Head of caudate nucleus (tissue), 42 donors: ENCODE measurements at places on chromosomes 2 and 18.

GRCh38 chr2:150663143-150663542 is 175.7 kb upstream of the RND3 start:
- DNase-seq, result no peak

DNA sequence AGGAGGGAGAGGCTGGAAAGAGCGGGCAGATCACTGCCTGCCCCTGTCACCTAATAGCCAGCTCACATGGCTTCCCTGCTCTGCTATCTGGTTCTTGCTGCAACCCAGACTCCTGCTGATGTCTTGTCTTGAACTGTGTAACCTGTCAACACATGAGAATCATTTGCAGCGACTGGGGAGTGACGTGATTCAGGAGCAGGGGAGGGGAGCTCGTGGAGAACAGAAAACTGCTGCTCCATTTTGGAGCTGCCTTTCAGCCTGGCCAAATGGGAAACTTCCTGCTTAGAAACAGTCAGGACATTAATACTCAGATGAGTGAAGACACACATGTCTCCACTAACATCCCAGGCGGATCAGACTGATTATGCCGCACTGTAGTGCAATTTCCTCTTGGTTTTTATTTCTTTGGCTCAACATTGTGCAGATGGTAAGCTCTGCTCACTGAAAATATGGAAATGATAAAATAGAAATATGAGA is 38.1 kb downstream of the RPL37A start:
- peak; percentile 36 for DNase-seq

GRCh38 chr18:78725426-78725825 is 254.2 kb upstream of the SALL3 start:
- no peak for DNase-seq

DNA sequence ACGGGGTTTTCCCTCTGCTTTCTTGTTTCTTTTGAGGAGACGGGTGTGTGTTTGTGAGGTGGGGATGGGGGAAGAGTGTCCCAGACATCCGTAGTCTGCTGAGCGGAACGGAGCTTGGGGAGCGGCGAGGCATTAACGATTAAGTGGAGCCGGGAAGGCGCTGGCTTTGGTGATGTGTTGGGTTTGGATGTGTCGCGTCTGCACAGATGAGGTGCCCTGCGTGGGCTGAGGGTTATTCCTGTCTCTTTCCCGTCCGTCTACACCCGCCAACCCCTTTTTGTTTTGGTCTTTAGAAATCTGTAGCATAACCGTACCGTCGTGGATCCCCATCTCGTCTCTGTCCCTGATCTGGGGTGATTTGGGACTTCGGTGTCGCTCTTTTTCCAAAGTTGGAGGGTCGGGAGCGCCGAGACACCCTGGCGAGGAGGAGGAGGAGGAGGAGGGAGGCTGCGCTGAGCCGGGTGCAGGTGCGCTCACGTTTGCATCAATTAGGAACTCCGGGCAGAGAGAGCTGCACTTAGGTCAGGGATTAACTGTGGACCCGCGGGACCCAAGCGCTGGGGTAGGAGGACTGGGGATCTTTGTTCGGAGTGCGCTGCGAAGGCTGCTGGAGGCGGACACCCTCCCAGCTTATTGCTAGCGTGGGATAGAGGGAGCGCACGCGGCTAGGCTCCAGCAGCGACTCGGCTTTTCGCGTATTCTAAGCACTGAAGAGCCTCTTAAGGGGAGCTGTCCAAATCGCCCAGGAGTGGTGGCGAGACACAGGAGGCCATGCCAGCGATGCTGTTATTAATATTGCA is 720.3 kb downstream of the DPP10 start:
- DNase-seq, result no peak

GRCh38 chr18:79355433-79356335 is 40.0 kb upstream of the NFATC1 start:
- no peak for DNase-seq

DNA sequence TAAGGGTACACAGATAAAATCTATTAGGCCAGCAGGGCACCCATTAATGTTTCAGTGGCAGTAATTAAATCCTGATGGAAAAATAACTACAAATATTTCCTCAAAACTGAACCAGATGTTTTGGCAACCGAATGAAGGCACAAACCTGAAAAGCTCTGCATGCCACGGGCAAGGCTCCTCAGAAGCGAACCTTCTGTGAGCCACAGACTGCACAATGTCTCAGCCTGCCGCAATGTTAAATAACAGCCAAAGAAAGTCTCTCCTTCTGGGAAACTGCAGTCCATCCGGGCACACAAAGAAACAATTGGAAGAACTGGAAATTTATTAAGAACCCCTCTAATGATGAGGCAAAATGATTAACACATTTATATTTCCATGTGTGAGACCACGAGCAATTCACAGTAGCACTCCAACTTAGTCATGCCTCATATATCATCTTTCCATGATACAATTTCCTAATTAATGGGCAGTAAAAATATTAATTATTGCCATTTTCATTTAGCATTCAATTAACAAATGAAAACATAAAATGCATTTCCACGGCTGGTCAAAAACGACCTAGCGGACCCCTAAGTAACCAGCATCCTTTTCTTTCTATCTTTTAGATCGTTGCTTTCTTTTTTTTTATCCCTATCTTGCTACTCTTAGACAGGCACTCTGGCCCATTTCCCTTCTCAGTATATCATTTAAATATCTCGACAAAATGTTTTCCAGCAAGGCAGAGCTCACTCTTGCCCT is 237.5 kb downstream of the EPHA4 start:
- DNase-seq, result no peak

DNA sequence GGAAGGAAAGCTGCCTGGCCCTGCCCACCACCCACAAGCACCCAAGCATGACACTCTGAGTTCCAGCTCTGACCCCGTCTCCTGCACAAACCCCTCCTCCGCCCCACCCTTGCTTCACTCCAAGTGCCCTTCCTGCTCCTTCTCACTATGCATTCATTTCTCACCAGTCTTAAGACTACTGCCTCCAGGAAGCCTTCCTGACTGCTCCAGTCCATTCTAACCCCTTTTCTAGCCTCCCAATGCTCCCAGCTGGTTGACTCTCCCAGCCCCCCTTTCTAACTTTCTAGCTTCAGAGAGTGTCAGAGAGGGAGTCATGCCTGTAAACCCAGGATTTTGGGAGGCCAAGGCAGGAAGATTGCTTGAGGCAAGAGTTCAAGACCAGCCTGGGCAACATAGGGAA is 8.2 kb upstream of the NAGK start:
- no peak for DNase-seq

DNA sequence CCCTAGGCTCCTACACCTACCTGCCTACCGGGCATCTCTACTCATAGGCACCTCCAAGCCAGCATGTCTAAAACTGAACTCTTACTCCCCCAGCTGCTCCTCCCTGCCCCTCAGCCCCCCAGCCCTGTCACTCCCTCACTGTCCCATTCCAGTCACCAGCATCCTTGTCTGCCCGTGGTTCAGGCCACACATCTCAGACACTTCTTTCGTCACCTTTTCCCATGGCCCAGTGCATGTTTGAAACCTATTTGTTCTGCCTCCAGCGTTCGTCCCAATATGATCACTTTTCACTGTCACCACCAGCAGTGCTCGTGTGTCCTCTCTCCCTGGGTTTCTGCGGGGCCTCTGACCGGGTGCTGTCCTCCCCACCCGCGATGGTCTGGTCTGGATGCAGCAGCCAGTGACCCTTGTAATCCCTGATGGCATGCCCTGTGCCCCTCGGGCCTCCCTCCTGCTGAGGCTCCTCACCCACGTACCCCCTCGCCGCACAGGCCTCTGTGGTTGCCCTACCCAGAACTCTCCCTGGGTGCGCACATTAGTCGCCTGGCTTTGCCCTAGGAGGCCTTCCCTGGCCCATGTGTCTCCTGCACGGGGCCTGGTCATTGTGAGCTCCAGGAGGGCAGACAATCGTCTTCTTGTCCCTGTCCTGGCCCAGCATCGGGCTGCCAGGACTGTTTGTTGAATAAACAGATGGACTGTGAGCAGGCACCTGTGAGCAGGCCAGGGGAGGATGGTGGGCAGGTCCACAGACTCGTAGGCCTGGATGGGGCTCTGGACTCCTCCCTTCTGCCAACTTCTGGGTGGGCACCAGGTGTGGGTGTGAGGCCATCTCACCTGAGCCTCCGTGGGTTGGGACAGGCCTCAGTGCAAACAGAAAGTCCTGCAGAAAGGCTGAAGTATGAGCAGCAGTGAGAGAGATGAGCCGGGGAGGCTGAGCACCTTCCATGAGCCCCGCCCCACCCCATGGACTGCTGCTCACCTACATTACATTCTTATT is 15.5 kb downstream of the LDLRAD4 start:
- no peak for DNase-seq

DNA sequence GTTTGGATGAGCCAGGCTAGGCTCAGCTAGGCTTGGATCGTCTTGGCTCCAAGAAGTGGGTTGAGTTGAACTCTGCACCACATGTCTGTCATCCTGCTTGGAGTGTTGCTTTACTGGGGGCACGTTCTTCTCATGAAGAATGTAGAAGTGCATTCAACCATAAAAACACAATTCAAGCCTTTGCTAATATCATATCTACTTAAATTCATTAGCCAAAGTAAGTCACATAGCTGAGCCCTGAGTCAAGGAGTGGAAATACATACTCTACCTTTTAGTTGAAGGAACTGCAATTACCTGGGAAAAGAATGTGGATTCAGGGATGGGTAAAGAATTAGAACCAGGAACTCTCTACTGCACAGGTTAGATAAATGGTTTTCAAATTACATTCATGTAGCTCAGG is 360.4 kb upstream of the KCNH7 start:
- no peak for DNase-seq

GRCh38 chr2:31318361-31319336 is 84.7 kb downstream of the EHD3 start:
- no peak for DNase-seq

DNA sequence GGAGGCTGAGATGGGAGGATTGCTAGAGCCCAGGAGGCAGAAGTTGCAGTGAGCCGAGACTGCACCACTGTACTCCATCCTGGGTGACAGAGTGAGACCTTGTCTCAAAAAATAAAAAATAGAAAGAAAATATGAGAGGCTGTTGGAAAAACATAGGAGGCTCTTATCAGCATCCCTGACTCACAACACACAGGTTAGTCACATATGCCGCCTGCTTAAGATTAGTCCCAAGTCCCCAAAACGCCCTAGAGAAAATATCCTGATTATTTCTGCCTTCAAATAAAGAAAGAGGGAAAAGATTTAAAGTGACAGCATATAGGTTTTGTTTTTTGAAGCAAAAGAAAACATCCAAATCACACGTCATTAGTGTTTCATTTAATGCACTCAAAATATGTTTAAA is 29.8 kb upstream of the GALM start:
- no peak for DNase-seq

DNA sequence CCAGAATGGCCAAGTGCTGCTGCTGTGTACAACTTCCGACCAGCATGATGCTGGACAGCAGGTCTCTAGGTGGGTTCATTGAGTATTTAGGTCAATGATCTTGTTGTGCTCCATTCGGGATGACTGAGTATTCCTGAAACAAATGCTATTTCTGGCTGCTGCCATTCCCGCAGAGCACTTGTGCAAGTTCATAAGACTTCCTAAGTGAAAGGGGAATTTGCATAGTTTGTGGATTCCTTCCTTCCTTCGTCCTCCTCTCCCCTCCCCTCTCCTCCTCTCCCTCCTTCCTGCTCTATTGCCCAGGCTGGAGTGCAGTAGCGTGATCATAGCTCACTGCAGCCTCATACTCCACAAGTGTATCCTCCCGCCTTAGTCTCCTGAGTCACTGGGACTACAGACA is 40.4 kb downstream of the LDLRAD4 start:
- DNase-seq, result no peak

- no peak for DNase-seq
These were observed 22.2 kb downstream of the SOWAHC start for GRCh38 chr2:109636317-109636716.

- no peak for DNase-seq
These were observed 77.4 kb upstream of the DNMT3A start for GRCh38 chr2:25418944-25419677.

DNA sequence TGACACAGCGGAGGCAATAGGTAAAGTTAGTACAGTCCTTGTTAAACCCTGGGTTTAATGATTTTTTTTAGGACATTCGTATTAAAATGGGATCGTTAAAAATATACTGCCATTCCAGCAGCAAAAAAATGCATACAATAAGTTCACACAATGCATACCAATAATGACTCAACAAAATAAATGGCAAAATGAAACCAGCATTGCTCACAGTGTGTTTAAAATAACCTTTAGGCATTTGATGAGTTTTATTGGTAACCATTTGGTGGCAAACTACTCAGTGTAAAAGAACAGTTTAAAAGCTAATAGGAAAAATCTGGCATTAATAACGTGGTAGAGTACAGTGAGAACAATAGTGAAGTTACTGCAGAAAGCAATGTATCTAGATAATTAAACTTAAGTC is 539.0 kb upstream of the PIK3C3 start:
- no peak for DNase-seq

- no peak for DNase-seq
These were observed 57.5 kb upstream of the SLC14A2 start for GRCh38 chr18:45557779-45558178.

DNA sequence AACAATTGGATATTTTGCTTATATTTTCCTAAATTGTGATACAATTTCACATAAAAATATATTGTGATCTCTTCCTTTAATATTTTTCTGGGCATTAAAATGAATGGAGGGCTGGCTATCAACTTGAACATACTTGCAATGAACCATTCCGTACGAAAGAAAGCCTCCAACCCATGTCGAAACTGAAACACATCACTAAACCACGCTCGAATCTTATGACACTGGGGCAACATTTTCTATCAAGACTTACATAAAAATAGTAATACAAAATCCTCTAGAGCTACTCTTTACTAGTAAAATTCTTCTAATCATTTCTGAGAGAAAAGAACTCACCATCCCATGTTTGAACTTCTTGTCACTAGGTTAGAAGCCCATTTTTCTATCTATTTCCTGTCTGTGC is 132.8 kb upstream of the DOK6 start:
- no peak for DNase-seq

DNA sequence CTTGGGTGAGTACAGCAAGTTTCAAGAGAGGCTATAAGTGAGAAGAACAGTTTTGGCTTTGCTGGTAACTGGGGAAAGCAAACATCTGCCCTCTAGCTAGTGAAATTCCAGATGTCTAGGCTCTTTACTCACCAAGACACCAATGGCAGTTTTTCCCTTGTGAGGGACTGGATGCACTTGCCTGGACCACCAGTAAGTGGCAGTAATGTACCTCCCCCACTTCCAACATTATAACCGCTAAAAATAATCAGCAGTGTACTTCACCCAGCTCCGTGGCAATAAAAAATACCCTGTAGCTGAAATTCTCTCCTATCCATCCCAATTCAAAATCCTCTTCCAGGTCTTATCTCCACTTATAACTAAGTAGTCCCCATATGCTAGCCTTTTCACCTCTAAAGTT is 383.9 kb downstream of the ARHGAP15 start:
- DNase-seq, result peak; percentile 49
